CD8-positive, alpha-beta memory T cell (primary cell): ENCODE measurements at places on chromosomes 2 and 18.
A peak's percentile ranks its signal among the peaks of the same experiment; 100 is the strongest.

DNA sequence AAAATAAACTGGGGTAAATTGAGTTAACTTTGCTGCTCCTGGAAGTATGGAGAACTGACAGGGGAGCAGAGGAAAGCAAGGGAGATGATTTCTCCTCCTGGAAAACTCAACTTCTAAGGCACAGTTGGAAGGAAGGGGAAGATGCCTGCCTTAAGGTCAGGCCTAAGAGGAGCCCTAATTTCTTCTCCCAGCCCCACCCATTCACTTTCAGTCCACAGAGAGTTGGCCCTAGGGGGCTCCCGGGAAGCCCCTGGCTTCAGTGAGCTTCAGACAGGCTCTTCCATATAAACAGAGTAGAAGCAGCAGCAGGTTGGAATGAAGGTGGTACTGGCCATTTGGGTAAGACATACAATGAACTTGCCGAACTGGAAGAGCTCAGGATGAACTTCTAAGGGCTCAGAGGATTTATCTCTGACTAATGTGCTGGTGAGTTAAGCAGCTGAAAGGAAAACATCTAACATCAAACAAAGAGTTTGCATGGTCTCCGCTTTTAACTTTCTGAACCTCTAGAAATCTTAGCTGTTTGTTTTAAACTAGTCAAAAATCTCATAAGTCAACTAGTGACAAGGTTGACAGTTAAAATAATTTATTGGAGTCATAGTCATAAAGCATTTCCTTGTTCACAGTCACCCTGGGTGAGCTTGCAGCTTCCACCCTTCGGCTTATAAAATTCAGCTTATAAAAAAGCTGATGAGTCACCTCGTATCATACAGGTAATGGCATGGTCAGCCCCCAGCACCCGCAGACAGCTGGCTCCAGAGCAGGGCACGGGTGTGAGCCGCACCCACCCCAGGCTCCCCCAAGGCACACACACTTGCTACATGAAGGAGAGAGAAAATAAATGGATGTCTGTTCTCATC, 9.8 kb downstream of the MALL start:
- no peak for DNase-seq

GRCh38 chr2:216920143-216920876, 60.4 kb upstream of the TNP1 start:
- DNase-seq = no peak

DNA sequence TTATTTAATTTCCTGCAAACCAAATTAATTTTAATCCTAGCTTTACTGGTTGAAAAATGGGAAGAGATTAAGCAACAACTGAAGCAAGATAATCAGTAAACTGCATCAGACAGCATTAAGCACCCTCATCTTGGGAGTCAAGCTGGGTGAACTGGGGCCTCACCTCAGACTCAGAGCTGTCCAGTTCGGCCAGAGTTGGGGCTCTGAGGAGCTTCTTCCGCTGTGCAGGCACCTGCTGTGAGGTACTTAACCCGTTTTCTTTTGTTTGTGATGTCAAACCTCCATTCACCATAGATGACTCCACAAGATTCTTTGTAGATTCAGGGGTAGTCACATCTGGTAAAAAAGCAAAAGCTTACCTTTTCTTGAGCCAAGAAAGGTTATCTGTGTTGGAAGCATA, 71.8 kb downstream of the PRELID3A start:
- no peak for DNase-seq

DNA sequence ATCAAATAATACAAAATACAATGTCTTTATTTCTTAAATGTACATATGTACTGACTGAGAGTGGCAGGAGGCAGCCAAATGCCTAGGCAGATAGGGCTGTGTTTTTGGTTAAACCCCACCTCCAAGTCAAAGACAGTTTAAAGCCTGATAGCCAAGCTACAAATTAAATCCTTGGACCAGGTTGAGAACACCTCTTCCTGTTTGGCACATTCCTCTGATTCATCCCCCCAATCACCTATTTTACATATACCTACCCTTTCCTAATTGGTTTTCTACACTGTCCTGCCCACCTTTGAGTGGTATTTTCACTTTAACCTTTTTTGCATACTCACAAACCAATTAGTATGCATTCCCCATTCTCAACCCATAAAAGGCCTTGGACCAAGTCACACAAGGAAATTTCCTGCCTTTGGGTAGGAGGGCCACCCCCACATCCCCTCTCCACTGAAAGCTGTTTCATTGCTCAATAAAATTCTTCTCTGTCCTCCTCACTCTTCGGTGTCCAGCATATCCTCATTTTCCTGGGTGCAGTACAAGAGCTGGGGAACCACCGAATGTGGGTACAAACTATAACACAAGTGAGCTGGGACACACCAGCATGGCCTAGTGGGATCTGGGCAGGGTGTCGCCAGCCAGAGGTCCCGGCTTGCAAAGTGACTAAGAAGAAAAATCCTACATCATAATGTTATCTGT, 149.1 kb downstream of the UBE2E3 start:
- no peak for DNase-seq

DNA sequence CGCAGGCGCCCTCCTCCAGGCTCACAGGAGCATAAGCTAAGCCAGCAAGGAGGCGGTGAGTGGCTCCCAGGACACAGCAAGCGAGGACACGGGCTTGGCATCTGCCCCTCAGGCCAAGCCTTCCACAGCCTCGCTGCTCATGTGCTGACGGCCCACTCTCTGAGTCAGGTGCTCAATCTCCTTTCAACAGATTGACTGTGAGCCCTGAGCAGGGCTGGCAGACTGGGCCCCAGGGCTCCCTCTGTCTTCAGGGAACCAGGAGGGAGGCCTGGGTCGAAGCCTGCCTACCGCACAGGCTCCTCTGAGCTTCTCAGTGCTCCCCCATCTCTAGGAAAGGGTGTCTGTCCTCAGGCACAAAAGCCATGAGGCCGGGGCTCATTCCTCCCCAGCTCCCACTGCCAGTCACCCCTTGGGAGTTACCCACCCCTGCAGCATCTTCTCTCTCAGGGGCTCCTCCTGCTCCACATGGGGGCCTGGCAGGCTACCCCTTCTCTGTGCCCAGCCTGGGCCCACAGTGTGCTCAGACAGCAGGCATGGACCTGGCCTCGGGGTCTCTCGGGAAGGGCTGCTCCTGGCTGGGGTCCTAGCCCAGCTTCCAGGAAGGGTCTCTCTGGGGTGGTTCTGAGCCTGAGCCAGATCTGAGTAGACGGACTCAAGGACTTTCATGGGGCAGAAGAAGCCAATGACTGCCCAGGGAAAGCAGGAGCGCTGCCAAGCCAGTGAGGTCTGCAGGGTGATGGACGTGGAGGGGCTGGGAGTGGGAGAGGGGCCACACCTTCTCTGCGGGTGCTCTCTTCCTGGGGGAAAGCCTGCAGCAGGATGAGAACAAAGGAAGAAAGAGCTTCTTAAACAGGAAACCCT, 138.0 kb upstream of the GPC1 start:
- DNase-seq = no peak

GRCh38 chr2:74128206-74128605, 19.5 kb downstream of the BOLA3 start:
- DNase-seq = no peak

- DNase-seq = no peak
Observed at GRCh38 chr2:148933456-148933855, 58.4 kb downstream of the KIF5C start.

DNA sequence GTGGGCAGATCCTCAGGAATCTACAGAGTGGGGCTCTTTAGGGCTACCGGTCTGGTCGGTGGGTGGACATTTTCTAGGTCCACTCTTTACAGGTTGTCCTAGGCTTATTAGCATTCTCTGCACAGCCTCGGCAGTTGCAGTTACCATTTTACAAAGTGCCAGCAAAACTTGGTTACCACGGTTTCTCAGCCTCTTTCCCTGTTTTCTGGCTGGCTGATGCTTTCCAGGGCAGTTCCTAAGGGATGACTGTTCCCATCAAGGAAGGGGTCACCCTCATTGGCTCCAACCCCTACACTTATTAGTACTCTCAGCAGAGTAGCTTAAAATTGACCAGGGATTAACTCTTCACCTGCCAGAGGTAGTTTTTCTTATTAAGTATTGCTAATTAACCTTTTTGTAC, 2.0 kb upstream of the AQP4 start:
- no peak for DNase-seq

DNA sequence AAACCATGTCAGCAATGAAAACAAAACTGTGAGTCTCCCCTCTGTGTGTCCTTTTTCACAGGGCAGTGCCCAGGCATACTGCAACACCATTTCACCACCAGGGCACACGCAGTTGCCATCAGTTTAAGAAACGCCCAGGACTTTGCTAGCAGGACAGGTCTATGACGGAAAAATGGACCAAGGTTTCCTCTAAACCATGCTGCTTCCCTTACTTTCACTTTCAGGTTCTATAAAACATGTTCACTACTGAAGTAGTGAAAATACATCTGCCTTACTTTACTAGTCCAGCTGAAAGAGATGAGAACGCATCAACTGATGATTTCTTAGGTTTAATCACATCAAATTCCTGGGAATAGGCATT, 110.5 kb downstream of the TCF4 start:
- DNase-seq = peak; percentile 3

GRCh38 chr2:151336863-151337371, 20.5 kb upstream of the TNFAIP6 start:
- no peak for DNase-seq

DNA sequence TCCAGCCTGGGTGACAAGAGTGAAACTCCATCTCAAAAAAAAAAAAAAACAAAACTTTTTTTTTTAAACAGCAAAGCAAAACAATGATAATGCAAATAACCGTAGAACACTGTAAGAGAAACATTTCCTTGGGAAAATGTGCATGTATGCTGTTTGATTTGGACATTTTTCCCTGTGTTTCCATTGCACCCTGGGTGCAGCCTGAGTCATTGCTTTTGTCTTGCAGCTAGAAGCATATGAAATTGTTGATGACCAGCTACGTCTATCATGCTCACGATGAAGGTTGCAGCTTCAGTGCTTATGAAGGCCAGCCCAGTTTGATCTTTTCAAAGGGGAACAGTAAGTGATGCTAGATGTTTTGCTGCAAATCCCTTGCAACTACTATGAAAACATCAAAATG, 41.5 kb downstream of the MOGAT1 start:
- no peak for DNase-seq

DNA sequence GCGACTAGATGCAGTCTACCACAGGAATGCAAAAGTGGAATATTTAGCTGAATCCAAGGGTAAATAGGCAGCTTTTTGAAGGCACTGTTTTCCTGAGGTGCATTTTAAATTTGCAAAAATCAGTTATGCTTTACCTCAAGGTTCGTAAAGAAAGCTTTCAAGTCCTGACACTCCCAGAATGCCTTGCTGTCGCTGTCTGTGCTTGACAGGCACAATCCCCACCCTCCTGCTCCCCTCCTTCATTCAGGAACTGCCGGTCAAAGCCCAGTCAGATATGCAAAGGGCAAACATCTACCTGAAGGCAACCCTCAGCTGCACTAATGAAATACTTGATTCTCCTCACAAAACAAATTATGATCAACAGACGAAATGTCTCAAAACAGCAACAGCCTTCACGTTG, 97.4 kb upstream of the DDX18 start:
- no peak for DNase-seq

GRCh38 chr18:26438980-26439379, 109.4 kb downstream of the KCTD1 start:
- no peak for DNase-seq

DNA sequence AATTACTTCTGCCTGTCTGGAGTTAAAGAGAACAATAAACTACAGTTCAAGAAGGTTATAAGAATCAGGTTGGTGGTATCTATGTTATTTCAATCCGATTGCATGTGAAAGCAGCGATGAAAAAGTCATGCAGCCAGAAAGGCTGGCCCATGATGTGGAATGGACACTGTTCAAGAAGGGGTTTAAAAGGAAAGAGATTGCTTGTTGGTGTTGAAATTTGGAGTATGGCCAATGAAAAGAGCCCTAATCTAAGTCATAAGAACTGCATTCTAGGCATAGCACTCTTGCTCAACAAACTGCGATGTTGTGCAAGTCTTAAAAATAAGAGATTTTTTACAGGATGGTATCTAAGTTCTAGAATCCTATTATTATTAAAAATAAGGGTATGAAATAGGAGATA, 61.3 kb downstream of the EFEMP1 start:
- DNase-seq = no peak

DNA sequence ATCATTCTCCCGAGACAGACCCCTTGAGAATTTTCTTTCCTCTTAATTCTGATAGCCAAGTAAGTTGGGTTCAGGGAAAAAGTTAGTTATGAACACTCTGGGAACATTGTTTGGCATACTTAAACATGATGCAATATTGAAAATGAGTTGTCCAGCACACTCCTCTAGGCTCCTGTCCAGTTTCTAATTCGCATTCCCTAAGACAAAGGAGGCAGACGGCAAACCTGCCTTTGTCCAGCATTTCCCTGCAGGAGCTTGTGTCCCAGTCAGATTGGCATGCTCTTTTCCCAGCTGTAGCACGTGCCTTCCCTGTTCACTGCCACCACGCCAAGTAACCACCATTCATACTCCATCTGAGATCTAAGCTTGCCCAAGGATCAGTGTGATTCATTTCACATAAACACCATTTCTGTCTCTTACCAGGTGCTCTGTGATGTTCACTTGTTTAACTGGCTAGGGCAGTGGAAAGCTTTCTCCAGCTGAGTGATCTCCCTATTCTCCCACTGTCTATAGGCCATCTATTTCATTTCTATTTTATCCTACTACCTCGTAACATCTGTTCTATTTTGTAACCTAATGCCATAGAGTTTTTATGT, 150.0 kb upstream of the EPB41L3 start:
- DNase-seq = no peak
